OCI-LY7 (cell line): ENCODE measurements at places on chromosomes 6 and 20.

- no peak for DNase-seq
Observed at GRCh38 chr6:158487495-158487894, 72.4 kb upstream of the TMEM181 start.

DNA sequence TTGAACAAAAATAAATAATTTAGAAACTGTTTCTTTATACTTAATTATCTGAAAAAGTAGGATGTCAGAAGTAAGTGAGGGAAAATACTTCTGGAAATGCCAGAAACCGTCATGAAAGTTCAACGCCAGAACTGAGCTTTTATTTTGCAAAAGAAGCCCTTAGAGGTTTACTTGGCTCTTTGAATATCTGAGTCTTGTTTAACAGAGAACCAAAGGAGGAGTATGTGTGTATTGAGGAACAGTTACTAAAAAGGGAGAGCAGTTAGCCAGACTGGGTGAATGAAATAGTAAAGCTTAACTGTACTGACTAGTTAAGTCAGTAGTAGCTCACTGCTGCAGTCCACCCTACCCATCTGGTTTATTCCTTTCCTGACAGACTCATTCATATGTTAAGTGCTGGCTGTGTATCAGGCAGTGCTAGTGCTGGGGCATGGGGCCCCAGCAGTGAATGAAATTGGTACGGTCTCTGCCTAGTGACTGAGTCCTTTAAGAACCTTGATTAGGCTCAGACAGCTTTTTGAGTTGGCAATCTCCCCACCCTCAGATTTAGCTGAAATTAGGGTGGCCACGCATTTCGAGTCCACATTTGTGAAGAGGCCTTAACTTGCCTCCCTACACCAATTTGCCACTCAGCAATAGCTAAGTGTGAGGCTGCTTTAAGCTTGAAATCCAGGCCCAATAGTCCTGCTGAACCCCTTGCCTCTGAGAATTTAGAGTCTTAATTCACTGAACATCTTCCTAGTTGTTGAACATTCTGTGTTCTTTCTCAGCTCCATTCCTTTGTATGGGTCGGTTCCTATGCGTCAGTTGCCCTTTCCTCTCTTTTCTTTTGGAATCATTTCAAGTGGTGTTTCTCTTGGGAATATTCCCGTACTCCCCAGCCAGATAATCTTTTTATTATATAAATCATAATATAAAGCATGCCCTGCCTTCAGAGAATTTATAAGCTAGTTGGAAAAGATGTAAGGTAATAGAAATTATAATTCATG, 20.2 kb downstream of the MAP3K4 start:
- no peak for DNase-seq

DNA sequence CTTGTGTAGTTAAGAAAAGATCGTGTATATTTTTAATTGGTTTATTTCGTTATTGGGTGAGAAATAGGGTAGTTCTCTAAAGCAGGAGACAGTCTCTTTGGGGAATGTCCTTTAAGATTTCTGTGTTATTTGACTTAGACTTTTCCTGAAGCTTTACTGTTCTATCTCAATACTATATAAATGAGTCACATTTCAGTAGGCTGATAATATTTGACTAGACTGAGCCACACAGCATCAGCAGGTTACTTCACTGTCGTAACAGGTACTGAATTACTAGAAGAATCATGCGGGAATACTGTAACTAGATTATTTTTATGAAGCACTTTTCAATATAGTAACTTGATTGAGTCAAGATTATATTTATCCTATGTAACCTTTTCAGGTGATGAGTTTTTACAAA, 1.4 kb downstream of the SMAP1 start:
- peak; percentile 8 for DNase-seq

DNA sequence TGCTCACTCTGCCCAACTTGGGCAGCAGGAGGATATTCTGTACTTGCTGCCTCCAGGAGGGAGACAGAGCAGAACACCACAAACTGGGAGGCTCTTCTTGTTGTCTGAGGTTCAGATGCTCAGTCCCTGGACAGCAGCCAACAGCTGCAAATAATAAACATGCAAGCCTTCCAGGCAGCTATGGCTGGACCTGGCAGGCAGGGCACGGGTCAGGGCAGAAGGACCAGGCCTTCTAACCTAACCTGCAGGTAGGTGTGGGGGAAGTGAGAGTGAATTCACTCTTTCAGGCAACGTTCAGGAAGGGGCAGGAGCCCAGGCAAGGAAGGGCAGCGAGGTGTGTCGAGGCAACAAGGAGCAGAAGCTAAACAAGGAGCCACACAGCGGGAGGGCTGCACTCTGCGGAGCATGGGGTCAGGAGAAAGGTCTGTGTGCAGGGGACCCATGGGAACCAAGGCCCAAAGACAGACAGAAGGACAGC, 31.5 kb downstream of the NINL start:
- DNase-seq: no peak

DNA sequence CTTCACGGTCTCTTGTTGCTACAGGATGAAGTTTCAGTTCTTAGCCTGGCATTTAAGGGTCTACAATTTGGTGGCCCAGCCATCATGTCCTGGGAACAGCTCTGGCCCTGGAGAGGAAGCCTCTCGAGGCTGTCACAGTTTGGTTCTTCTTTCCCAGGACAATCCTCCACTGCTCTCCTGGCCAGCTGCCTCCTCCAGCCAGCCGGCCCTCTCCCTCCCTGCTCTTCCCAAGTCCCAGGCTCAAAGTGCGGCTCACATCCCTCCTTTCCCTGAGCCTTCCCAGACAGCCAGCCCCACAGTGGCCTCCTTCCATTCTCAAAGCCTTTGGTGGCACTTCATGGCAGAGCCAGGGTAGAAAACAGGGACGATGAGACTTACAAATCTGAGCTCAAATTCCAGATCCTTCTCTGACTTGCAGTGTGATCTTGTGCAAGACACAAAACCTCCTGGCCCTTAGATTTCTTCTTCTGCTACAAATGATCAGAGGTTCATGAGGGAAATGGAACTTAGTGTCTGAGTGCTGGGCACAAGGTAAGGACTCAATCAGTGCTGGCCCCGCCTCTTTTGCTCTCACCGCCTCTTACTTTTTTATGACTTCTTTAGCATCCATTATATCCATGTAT, 223.8 kb upstream of the ECI2 start:
- DNase-seq: no peak

- DNase-seq: no peak
Observed at GRCh38 chr6:163563318-163563717, 148.8 kb downstream of the QKI start.

GRCh38 chr20:3510110-3510509, 39.3 kb downstream of the ATRN start:
- no peak for DNase-seq

DNA sequence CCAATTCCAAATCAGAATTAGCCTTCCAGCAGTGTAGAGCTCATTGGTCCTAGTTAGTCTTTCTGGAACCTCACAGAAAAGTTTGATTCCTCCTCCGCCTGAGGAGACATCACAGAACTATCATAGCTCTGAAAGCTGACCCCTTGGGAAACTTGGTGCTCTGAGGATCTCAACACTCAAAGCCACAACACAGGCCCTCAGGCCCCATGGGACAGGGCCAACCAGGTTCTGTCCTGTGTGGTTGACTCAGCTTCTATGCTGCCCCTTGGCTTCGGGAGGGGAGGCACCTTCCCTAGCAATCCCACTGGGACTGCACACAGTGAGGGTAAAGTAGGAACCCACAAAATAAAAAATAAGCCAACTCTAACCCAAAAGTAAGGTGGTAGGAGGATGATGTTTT, 237.5 kb upstream of the ECI2 start:
- DNase-seq: no peak

- DNase-seq: no peak
Observed at GRCh38 chr6:167683028-167683862, 143.5 kb upstream of the AFDN start.

- no peak for DNase-seq
Observed at GRCh38 chr20:11090751-11091150, 417.0 kb upstream of the JAG1 start.

GRCh38 chr6:6723361-6723760, 134.8 kb downstream of the LY86 start:
- DNase-seq: no peak

GRCh38 chr6:133392641-133393040, 151.5 kb downstream of the EYA4 start:
- no peak for DNase-seq

DNA sequence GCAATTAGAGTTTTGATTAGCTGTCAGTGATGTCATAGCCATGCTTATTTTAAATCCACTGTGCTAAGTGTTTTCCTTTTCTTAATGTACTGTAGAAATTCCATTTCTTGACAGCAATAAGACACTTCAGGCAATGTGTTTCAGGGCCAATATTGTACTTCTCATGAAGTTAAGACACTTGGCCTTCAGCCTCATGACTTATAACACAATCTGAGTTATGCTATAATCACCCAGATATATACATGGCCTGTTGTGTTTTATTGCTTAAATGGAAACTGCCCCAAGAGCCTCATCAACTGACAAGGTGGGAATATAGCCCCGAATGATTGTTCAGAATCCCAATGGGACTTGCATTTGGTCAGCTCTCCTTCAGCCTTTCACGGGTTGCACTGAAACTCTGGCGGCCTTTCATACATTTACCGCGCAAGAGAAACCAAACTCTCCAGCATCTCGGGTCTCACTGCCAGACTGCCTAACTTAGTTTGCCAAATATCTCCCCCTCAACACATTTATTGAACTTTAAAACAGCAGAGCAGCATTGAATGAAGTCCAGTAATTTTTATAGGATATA, 44.2 kb upstream of the TBX18 start:
- no peak for DNase-seq

DNA sequence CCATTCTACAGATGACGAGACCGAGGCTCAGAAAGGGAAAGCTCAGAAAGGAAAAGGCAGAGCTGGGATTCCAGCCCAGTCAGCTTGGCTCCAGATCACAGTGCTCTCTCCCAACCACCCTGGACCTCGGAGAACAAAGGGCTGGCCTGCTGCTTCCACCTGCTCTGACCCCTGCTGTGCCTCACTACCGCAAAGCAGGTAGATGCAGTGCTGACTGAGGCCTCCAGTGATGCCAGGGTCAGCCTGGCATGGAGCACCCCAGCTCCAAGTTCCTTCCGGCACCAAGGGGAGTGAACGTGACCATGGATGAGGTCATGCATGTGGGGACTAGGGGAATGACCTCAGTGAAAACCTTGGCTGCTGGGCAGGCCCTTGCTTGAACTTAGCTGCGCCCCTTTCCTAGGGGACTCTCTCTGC, 20.7 kb upstream of the TLDC2 start:
- no peak for DNase-seq

DNA sequence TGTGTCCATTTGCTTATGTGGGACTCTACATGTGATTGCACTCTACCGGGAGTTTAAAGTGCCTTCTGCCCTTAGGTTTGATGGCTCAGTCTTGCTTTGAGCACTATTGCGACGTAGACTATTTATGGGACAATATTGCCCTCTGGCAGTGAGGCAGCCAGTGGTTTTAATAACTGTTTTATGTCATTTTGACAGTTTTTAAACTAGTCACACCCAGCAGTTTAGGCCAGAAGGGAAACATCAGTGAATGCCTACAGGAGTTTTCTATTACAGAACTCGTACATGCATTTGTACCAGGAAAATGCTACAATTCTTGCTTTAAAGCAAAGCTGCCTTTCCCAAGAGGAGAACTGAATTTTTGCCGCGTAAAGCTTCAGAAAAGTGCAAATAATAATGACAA, 813.7 kb downstream of the KIF16B start:
- DNase-seq: no peak

DNA sequence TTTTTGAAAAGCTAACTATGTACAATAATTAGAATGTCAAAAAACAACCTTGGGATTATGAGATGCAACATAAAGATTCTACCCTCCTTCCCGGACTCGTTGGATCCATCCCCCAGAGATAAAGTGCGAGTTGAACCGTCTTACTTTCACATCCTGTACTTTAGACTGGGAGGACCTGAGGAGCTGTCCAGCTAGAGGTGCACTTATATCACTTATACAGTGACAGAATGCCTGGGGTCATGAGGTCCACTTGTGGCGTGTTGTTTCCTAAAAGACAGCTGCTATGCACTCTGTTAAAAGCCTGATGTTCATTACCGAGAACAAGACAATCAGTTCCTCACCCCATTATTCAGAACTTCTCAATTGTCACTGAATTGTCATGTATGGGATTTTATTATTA, 2.1 kb downstream of the CDS2 start:
- no peak for DNase-seq

DNA sequence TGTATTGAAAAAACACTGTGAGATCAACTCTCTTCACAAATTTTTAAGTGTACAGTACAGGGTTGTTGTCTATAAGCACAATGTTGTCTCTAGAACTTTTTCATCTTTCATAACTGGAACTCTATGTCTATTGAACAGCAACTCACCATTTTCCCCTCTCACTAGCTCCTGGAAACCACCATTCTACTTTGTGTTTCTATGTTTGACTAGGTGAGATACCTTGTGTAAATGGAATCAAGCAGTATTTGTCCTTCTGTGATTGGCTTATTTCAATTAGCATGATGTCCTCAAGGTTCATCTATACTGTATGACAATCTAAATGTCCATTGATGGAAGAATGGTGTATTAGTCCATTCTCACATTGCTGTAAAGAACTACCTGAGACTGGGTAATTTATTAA, 210.1 kb upstream of the FUT9 start:
- DNase-seq: no peak

- DNase-seq: peak; percentile 44
Observed at GRCh38 chr6:46653439-46654195, 842 bp downstream of the SLC25A27 start.

DNA sequence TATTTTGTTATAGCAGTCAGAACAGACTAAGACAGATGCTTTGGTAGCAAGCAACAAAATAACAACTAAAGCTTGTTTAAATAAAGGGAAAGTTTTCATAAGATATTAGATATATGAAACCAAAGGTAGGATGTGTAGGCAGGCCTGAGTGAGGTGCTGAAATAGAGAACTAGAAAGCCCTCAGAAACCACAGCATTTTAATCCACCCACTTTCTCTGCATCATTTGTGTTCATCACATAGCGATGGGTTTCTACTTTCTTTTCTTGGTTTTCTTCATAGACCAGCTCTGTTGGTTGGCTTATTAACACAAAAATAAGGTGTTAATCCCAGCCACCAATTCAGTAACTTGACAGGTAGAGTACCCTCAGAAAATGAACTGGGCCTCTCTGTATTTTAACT, 58.6 kb downstream of the RPS12 start:
- DNase-seq: no peak

- no peak for DNase-seq
Observed at GRCh38 chr20:56629464-56630085, 469 bp downstream of the TFAP2C start.

DNA sequence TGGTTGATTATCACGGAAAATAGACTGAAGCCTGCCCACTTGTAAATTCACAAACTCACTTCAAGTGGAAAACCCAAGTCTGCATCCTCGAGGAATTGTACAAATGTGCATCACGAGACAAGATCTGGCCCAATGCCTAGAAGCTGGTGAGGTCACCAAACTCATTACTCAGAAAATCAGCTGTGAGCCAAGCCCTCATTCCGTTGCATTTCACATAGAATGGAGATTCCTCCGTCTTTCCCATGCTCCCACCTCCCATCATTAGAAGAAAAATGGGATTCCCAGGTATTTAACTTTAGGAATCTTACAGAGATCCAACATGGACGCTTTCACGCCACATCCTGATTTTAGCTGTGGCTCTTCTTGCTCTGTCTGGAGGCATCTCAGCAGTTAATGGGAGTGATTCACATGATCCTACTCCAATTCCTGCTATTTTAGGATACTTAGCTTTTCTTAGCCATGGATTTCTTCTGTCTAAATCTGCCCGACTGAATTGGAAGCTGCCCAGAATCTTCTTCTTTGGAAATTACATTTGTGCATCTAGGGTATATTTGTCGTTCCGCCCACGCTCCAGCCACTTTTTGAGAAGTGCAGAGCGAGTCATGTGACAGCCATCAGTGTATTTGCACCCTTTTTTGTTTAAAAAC, 68.7 kb upstream of the STMND1 start:
- no peak for DNase-seq
